Stimulated activated naive CD8-positive, alpha-beta T cell treated with anti-CD3 and anti-CD28 coated beads, Interleukin-15, Interleukin-2, amounts not matched to agents 100 U/mL and 50 U/mL, for 24 hours (primary cell): ENCODE measurements at places on chromosomes 5 and 9.

GRCh38 chr9:77604316-77604715 is 43.8 kb downstream of the GNA14 start:
- DNase-seq = no peak

GRCh38 chr5:158614951-158615350 is 484.8 kb downstream of the EBF1 start:
- DNase-seq = no peak

GRCh38 chr5:132076202-132076830 is 2.7 kb downstream of the CSF2 start:
- DNase-seq = peak; percentile 63

DNA sequence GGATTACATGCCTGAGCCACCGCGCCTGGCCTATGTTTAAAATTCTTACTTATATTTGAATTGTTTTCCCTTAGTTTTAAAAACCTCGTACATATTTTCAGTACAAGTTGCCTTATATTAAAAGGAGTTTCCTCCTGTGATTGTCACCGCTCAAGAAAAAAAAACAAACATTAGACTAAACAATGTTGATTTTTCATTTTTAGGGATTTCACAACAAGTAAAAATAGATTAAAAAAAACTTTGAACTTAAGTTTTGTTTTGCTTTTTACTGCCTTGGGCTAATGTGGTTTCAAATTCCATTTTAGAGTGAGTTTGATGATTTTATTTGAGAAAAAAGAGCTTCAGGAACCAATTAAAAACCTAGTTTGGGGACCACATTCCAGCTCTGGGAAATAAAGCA is 1196.6 kb upstream of the CDH18 start:
- DNase-seq = no peak

- no peak for DNase-seq
These were observed 1045.8 kb upstream of the DMAC1 start for GRCh38 chr9:8845376-8845775.

GRCh38 chr5:10932426-10932825 is 171.4 kb upstream of the DAP start:
- DNase-seq = no peak

- no peak for DNase-seq
These were observed 754.3 kb upstream of the GRAMD2B start for GRCh38 chr5:125668884-125669283.

GRCh38 chr9:121498487-121499176 is 1.0 kb downstream of the GGTA1 start:
- DNase-seq = peak; percentile 7

GRCh38 chr9:96217754-96218693 is 84.0 kb downstream of the HSD17B3 start:
- peak; percentile 87 for DNase-seq

DNA sequence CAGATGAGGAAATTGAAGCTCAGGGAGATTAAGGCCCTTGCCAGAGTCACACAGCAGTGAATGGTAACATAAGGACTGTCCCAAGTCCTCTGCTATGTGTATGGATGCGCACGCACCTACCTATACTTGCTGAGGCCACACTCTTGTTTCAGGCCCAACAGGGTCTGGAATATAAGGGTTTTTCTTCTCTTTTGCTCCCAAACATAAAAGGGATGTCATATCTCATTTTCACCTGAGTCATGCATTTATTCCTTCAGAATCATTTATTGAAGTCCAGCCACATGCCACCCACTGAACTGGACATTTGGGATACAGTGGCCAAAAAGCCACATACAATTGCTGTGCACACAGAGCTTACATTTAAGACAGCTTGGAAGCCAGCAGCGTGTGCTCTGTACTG is 92.0 kb downstream of the SH3TC2 start:
- no peak for DNase-seq

DNA sequence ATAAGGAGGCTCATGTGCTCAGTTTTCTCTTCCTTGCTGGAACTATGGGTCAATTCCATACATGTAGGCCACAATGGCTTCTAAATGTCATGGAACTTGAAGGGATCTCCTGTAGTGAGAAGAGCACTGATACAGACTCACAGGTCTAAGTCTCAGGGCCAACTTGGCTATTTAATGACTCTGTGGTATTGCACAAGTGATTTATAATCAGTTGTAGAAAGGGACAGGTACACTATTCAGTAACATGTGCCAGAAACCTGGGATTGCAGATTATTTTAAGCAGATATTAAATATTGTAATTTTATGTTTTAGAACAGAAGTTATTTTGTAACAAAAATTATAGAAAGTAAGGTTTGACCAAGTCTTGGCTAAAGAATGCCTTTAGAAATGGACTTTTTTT is 241.5 kb upstream of the PIK3R1 start:
- no peak for DNase-seq

- DNase-seq = no peak
These were observed 20.4 kb downstream of the DDX4 start for GRCh38 chr5:55758231-55758630.

DNA sequence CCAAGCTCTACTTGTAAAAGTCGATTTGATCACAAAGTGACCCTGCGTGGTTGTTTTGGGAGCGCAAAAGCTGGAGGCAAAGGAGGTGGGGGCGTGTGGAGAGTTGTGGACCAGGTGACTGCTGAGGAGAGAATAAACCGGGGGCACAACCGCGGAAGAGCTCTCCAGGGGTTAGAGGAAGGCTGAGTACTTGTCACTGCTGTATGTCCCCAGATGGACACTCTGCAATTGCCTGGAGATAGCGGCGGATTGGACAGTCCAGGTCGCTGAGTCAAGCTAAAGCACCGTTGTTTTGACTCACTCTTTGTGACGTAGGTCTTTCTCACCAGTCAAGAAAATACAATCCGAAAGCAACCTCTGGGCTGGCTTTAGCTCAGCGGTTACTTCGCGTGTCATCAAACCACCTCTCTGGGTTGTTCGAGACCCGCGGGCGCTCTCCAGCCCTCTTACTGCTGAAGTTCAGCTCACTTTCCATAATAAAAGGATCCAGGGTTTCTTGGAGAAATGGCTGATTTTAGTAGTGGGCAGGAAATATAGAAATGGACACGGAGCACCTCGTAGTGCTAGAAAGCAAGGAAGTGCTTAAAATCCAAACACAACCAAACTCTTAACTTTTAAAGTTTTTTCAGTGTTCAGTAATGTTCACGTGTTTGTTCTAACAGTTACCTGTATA is 25.7 kb downstream of the ZMAT2 start:
- DNase-seq = peak; percentile 76

DNA sequence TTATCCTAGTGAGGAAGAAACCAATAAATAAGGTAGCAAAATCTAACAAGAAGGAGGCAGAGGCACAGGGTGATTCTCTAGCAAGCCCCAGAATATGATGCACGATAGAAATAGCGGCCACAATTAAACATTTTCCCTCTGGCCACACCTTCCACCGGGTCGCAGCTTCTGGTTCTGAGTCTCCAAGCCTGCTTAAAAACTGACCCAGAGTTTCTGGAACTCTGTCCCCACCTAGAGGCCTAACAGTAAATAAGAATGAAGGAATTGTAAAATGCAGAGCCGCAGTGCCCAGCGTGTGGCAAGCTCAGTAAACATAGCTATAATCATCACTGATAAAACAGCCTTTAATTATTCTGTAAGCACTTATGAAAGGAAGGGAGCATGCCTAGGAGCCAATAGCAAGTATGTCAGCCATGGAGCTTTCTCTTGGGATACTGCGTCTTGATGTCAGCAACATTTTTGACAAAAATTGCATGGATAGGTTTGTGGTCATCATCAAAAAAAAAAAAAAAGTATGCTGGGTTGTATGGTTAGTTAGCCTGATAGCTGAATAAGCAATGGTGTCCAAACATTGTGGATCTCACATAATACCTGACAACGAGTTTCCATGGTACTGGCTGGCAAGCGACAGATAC is 465.5 kb downstream of the DNAH5 start:
- DNase-seq = no peak

- peak; percentile 26 for DNase-seq
These were observed at the start of gene GHR for GRCh38 chr5:42423285-42424165. TSS of gene GHR (plus strand) at chr5:42423439. CDS start at chr5:42565875, 142,436 bp downstream.

- DNase-seq = no peak
These were observed 18.7 kb downstream of the ADAMTSL1 start for GRCh38 chr9:18492612-18493011.

DNA sequence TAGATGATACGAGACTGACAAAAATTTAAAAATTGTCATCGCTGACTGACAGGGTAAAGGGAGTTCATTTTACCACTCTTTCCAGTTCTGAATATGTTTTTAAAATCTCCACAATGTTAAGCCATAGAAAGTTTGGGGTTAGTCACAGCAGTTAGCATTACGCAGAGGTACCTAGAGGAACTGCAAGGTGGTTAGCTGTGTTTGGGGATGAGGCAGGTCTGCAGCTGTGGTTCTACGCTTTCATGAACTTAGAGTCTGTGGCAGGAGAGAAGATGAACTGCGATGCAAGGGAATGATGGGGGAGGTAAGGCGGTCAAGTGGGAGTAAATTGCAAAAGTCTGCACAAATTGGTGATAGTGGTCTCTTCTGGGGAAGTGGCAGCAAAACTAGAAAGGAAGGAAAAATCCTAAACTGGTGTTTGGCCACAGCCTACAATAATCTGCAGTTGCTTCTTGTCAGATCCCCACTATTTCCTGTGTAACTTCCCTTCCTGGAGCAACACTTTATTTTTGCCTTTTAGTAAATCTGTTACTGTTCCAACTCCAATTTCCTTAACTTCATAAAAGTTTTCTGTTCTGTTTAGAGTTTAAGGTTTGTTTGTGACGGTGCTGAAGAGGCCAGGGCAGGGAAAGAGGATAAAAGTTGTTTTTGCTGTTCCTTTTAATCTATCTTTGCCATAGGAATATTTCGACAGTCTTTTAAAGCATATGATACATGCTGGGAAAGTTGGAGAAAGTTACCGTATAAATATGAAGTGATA is 38.6 kb upstream of the SNX2 start:
- no peak for DNase-seq

DNA sequence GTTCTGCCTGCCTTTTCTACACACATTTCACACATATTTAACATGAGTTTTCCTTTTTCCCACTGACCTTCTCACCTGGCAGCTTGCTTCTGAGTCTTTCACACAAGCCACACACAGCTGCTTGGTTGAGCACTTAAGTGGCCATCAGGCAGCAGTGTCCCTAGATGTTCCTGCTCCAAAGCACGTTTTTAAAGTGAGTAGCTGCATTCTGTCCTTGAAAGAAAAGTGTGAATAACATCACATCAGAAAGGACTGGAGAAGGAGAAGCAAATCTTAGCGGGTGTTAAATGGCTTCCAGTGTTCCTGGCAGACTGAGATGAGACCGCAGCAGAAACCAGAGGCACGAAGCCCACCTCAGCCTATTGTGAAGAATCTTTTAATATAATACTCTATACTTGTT is 209.2 kb upstream of the IRX4 start:
- DNase-seq = no peak
